Natural killer cell treated with Interleukin-12 subunit alpha and Interleukin-12 subunit beta and Interleukin-15 and Interleukin-18, amount 100 ng/mL, for 72 hours (primary cell): ENCODE measurements at places on chromosomes 5 and 9. TPM values are rescaled to one million over a fixed set of nuclear protein-coding genes. Genes with fewer than 3 reads are reported as not detected.

KCNN2 gene
- total RNA-seq: not detected

TAF11L11 gene
- not detected for total RNA-seq

DAPK1 gene
- 8.5 TPM for total RNA-seq

SLC25A48 gene
- total RNA-seq: not detected

GRK6 gene
- total RNA-seq: 113 TPM

GBGT1 gene
- 4.1 TPM for total RNA-seq

ZFP2 gene
- total RNA-seq: not detected

SHOC1 gene
- not detected for total RNA-seq

UBE2QL1 gene
- total RNA-seq: not detected

LHX6 gene
- not detected for total RNA-seq

C5orf58 gene
- total RNA-seq: not detected

ORM2 gene
- total RNA-seq: not detected

ADAMTS16 gene
- total RNA-seq: not detected

QRFP gene
- not detected for total RNA-seq

BTNL9 gene
- total RNA-seq: not detected

DNA sequence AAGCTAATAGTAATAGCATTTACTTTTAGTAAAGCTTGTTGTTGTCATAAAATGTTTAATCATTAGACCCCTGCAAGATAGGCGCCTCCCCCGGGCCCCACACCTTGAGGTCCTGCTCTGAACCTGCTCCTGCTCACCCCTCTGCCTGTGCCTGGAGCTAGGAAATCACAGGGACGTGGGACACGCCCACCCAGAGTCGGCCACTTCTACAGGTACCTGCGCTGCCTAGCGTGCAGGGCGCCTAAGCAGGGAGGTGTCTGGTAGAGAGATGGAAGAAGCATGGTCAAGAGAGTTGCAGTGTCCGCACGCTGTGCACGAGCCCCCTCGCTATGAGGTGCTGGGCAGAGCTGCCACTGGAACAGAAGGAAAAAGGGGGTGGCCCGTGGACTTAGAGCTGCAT, 52.6 kb downstream of the HINT1 start:
- no peak for DNase-seq

- DNase-seq: no peak
These were observed 30.5 kb upstream of the DAB2IP start for GRCh38 chr9:121620777-121621449.

GRCh38 chr9:79572032-79572607, 355 bp downstream of the TLE4 start:
- no peak for DNase-seq

GRCh38 chr5:66967826-66968262, 228.8 kb downstream of the CD180 start:
- no peak for DNase-seq

- no peak for DNase-seq
These were observed 19.4 kb upstream of the LCP2 start for GRCh38 chr5:170316937-170317336.

GRCh38 chr5:73917433-73917832, 291.4 kb downstream of the ARHGEF28 start:
- DNase-seq: no peak

DNA sequence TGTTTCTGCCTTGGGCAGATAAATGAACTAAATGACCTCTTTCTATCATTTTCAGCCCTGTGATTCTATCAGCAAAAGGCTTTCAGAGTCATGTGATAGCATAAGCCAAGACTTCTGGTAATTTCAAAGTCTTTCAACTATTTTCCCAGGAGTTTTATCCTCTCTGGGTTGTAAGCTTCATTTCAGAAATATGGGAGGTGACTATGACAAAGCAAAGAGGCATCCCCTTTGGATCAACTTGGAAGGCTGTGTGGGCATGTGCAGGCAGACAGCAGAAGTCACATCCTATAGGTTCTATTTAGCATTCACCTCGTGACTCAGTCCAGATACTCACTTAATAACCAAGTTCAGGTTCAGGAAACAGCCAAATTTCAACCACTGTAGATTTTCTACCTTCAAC, 149.0 kb upstream of the FST start:
- DNase-seq: no peak

GRCh38 chr9:86534572-86535258, 180.5 kb upstream of the TUT7 start:
- DNase-seq: no peak

GRCh38 chr9:95791695-95792094, 83.8 kb upstream of the ERCC6L2 start:
- no peak for DNase-seq

GRCh38 chr5:87115839-87116364, 151.8 kb upstream of the RASA1 start:
- no peak for DNase-seq

DNA sequence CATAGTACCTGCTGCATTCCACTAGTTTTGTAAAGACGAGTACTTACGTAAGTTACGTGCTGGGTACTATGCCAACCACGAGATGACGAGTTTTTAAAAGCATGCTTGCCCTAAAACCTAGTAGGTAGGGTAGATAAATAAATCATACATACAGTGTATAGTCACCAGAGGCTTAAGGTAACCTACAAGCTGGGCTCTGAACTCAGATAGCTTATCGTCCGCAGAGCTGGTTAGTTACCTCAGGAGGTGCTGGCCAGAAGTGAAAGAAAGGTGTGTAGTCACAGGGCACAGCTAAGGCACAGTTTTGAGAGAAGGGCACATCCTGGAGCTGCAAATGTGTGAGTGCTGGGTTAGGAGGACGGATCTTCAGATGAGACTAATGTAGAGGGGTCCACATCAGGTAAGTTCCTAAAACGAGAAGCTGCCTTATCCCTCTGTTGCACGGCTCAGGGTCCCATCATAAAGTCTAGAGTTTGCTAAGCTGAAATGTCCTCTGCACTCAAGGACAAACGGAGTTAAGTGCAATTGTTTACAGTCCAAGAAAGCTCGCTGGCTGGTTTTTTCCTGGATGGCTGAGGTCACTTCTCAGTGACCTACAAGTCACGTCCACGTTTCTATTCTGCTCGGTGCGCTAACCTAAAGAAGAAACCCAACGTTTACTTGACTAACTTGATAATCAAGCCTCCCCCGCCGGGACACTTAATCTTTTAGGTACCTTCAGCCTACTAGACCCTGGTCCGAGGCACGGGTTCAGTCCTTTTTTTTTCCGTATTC, 1.1 kb upstream of the SNX24 start:
- no peak for DNase-seq

- no peak for DNase-seq
These were observed at the start of gene DCANP1 for GRCh38 chr5:135447298-135447929. DCANP1 (minus strand) TSS chr5:135447348; CDS start chr5:135447108, 240 bp downstream.

DNA sequence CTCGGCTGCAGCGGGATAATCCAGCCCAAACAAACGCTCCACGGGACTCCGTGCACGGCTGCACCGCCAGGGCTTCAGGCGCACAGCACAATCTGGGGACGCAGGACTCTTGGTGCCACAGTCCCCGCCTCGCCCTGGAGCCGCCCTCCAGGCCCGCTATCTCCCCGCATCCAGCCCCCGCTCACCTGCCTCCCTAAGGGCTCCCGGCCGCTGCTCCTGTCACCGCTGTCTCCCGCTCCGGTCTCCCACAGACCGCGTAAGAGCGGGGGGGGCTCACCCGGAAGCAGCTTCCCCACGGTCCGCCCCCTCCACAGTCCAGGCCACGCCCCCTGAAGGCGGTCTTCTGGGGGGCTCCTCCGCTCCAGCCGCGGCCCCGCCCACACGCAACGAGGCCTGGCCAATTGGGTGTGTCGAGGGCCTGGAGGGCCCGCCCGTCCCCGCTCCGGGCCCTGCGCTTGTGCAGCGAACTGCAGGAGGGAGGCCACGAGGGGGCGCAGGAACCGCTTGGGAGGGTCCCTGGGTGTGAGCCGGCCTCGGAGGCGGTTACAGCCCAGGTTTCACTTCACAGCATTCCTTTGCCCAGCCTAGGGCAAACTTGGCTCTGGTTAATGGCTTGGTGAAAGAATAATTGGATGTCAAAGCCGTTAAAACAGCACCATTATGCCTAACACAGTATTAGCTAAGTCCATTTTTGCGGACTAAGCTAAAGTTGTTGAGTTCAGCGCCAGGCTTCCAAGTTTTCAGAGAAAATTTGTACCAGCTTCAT, at the start of gene ALAD:
Gene ALAD (minus strand): TSS at position 258 of the 766 bp plus-strand sequence. CDS start 7,725 bp downstream, outside the sequence.
- DNase-seq: peak; percentile 100

DNA sequence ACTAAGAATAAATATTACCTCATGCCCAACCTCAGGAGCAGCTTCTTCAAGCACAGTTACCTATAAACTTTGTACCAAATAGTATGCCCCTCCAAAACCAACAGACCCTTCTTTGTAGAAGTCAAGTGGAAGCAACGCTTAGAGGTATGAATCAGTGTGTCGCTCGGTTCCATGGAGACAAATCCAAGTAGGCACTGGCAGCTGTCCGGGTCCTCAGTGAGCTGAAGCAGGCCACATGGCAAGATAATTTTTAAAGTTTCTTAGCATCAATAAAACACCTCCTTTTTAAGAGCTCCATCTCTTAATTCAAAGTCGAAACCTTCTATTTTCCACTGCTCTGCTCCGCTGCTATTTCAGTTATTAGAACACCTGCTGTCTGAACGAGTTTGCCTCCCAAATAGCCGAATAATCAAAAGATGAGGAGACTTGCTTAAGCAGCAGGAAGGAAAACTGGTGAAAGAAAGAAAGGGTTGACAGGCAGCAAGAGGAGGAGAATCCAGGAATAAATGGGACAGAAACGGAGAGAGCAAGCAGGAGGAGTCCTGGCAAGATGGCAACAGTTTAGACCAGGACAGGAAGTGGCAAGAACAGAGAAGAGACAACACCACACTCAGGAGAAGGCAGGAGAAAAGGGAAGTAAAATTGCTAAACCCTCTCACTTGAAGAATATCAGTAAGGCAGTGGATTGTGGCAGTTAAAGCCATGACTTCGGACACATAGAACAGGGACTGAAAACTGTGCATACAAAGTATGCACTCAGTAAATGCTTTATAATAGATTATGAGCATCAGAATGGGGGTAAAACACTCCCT, 65.0 kb downstream of the PPP2R2B start:
- no peak for DNase-seq

DNA sequence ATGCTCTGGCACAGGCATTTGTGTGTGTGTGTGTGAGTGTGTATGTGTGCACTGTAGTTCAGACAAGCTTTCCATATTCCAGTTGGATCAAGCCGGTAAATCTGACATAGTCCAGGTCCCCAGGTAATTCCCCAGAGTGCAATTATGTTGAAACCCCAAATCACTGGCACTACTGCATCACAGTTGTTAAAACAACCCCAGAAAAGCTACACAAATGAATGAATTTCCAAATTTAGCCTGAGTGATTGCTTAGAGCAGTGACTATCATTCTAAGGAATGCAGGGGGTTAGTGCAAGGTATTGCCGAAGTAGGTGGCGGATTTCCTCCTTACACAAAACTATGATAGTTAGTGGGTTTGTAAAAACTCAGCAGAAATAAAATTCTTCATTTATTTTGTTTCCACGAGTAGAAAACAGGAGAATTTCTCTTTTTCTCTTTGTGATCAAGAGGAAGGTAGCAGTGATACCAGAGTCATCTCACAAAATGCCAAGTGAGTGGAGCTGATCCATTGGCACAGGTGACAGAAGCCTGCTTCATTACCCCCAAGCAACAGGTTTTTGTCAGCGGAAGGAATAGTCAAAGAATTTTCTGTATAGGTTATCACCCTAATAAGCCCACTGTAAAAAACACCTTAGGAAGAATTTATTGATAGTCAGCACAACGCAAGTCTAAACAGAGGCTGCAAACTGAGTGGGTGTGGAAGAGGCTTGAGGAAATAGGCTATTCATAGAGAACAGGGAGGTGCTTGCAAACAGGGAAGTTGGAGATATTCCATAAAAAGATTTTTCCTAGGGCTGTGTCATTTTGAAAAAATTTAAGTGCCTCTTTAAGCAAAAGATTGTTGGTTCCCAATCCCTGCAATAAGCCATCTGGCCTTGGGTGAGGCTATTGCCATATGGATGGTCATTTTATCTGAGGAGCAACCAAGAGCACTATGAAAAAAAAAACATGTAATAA, 385.1 kb downstream of the CHSY3 start:
- DNase-seq: no peak

- no peak for DNase-seq
These were observed 883.6 kb upstream of the C9orf72 start for GRCh38 chr9:28456861-28457260.

- DNase-seq: no peak
These were observed 110.3 kb downstream of the ARRDC3 start for GRCh38 chr5:91272858-91273257.

- peak; percentile 83 for DNase-seq
These were observed 2.4 kb upstream of the PHYKPL start for GRCh38 chr5:178234750-178235587.

DNA sequence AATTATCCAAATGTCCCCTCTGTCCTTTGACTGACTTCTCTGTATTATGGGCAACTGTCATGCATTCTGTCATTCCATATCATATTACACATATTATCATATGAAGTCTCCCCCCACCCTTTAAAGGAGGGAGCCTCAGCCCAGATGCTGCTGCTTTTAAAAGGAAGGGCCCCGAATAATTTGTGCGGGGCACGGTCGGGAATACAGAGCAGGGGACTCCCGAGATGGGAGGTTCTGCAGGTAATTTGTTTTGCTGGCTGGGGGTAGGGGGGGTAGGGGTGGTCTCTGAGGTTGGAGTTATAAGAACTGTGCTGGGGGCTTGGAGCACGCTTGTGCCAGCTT, 10.1 kb upstream of the LHX2 start:
- peak; percentile 26 for DNase-seq

- DNase-seq: peak; percentile 84
These were observed 248.9 kb downstream of the PIK3R1 start for GRCh38 chr5:68464424-68464823.
